HS-27A (cell line): ENCODE measurements at places on chromosomes 1 and 21.

GRCh38 chr1:167490765-167491164 lies 27.6 kb downstream of the CD247 start:
- no peak for DNase-seq

DNA sequence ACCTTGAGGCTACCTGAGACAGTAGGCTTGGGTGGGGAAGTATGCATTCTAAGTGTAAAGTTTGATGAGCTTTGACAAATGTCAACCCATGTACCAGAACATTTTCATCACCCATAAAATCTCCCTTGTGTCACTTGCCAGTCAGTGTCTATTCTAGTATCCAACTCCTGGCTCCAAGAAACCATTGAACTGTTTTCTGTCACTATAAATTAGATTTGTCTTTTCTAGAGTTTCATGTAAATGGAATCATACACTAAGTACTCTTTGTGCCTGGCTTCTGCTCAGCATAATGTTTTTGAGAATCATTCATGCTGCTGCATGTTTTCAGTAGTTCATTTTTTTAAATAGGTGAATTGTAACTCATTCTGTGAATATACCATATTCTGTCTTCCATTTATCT lies 165.4 kb downstream of the DNM3 start:
- no peak for DNase-seq

DNA sequence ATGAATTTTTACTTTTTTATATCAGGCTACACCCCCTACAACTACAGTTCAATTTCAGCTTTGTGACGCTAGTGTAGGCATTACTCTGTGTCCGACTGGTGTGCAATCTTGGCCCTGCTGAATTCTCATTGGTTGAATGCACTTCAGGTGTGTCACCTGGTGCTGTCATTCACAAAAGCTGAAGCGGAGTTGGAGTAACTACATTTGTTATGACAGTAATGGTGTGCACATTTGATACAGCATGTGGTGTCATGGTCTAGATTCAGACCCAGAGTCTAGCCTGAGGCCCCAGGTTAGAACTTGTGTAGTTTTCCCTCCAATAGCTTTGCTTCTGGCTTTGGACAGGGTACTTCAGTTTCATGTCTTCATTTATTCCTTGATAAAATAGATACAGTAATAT lies 88.7 kb downstream of the C1orf94 start:
- DNase-seq = no peak

DNA sequence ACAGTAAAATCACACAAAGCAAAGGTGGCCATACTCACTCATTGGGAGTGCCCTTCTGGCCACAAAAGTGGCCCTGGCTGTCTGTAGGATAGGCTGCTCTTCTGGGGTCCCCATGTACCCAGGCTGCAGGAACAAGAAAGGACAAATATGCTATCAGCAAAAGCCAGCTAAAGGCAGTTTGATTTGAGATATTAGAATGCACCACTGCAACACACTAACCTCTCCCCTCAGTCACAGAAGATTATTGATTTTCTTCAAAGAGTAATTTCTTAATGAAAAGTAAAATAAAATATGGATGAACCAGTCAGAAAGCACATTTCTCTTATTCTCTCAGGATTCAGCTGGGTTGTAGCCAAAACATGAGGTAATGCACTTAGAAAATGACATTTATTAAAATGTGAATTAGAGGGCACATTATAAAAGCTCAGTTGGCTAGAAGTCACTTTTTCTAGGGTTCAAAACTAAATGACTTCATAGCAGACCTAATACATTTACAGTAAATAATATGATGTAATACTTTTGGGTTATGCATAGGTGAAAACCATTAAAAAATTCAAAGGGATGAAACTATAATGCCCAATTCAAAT lies 140.8 kb downstream of the LHX8 start:
- DNase-seq = no peak

GRCh38 chr21:35833991-35834390 lies 226.3 kb downstream of the SETD4 start:
- DNase-seq = no peak

DNA sequence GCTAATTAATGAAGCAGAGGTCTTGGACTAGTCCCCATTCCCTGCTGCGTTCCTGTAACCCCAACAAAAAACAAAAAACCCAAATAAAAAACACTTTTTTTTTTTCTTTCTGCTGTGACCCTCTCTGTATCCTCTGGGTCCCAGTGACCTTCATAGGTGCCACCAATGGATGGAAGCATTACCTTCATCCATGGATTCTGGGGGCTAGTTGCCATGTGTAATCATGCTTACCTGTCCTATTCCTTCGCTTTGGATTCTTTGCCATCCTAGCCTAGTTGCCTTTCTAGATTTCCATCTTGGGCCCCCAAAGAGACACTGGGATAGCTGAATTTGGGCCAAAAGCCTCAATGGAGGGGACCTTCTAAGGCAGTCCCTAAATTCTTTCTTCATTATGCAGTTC lies 1208.7 kb downstream of the BRINP3 start:
- no peak for DNase-seq

GRCh38 chr1:230820568-230820967 lies 47.8 kb downstream of the C1orf198 start:
- DNase-seq = no peak

DNA sequence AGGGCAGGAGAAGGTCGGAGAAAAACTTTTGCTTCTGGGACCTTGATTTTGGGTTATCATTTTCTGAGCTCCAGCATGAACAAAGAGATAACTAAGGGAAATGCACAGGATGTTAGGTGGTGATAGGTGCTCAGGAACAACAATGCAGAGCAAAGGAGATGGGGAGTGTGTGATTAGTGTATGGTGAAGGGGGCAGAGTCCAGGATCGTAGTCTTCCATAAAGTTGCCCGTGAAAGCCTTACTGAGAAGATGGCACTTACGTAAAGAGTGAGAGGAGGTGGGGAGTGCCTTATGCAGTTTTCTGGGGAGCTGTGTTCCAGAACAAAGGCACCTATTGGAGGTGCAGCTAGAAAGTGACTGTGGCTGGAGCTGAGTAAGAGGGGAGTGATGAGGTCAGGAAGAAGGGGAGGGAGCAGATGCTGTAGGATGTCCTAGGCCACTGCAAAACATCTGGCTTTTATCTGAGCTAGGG lies 11.6 kb downstream of the KCNK1 start:
- no peak for DNase-seq

GRCh38 chr1:202266061-202266765 lies 72.6 kb downstream of the LGR6 start:
- no peak for DNase-seq

DNA sequence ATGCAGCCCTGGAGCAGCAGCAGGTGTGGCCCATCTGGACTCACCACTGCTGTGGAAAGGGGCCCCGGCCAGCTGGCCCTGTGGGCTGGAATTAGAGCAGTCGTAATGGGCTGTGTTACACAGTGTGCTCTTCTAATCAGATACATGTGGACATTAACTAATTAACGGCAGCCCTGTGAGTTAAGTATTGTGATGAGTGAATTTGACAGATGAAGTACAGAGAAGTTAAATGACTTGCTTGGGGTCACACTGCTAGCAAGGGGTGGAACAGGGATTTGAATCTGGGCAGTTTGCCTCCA lies 58.6 kb downstream of the MDM4 start:
- DNase-seq = no peak

GRCh38 chr1:162010175-162010506 lies 13.5 kb downstream of the OLFML2B start:
- no peak for DNase-seq

GRCh38 chr1:7103361-7103782 lies 318.1 kb downstream of the CAMTA1 start:
- DNase-seq = no peak

DNA sequence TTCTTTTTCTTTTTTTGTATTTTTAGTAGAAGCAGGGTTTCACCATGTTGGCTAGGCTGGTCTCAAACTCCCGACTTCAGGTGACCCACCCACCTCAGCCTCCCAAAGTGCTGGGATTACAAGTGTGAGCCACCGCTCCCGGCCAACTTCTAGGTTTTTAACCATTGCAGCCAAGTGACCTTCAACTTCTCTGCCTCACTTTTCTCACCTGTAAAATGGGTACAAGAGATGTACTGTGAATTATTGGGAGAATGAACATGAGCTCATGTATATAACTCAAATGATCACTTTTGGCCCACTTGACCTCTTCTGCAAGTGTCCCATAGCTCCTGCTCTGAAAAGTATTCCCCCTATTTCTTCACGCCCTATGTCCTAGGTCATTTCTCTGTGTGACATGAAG lies 11.8 kb upstream of the RPL11 start:
- DNase-seq = no peak

DNA sequence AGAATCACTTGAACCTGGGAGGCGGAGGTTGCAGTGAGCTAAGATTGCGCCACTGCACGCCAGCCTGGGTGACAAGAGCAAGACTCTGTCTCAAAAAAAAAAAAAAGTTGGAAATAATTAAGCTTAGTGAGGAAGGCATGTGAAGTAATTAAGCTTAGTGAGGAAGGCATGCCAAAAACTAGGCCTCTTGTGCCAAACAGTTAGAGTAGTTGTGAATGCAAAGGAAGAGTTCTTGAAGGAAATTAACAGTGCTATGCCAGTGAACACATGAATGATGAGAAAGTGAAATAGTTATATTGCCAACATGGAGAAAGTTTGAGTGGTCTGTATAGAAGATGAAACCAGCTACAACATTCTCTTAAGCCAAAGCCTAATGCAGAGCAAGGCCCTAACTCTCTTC lies 85.0 kb downstream of the MAN1A2 start:
- DNase-seq = no peak

GRCh38 chr21:45856442-45856841 lies 125.1 kb upstream of the COL6A1 start:
- DNase-seq = no peak

GRCh38 chr1:60160141-60160540 lies 86.6 kb upstream of the C1orf87 start:
- no peak for DNase-seq

GRCh38 chr1:82710091-82710490 lies 909.4 kb downstream of the ADGRL2 start:
- no peak for DNase-seq

DNA sequence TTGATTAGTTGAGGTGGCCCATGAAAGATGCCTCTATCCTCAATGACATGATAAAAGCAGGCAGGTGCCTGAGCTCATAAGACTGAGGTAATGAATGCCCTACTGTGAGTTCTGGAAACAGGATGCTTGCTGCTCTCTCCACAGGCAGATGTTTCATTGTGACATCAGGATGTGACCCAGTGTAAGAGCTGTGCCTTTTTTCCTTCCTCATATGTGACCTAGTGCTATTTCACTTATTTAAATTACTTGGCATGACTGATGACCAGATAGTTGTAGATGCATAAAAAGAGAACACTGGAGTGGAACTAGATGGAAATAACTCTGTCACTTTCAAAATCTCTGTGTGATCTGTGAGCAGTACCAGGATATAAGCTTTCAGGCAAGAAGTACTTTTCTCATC lies 31.9 kb downstream of the KIF14 start:
- no peak for DNase-seq

- DNase-seq = no peak
These were observed 19.7 kb downstream of the OPTC start for GRCh38 chr1:203513585-203514031.

GRCh38 chr1:44842486-44842861 lies 579 bp downstream of the PTCH2 start:
- no peak for DNase-seq

- no peak for DNase-seq
These were observed 157.3 kb downstream of the GALNT2 start for GRCh38 chr1:230224101-230224960.

GRCh38 chr21:43639470-43640353 lies 19.6 kb downstream of the HSF2BP start:
- DNase-seq = no peak
